Kidney (tissue), 22 donors: ENCODE measurements at places on chromosomes 3 and 15. TPM values are rescaled to one million over a fixed set of nuclear protein-coding genes. Genes with fewer than 3 reads are reported as not detected.

The GOLGA6L2 gene
- not detected for total RNA-seq

The RLBP1 gene
- not detected for total RNA-seq

The NPAP1 gene
- 0.19 TPM for total RNA-seq

- no peak overlapping the region for H3K27ac ChIP-seq
- no peaks in the 10 kb centered on the region for H3K27me3 ChIP-seq
- no peak overlapping the region for H3K4me3 ChIP-seq
- H3K4me1 ChIP-seq, result no peaks in the 10 kb centered on the region
- no peak for DNase-seq
Observed at GRCh38 chr3:141864281-141864970, 12.0 kb upstream of the ATP1B3 start.

GRCh38 chr3:98501270-98501669 lies 3.8 kb downstream of the OR5K2 start:
- no peak for DNase-seq
- H3K27ac ChIP-seq, result no peak overlapping the region
- H3K4me1 ChIP-seq, result no peaks in the 10 kb centered on the region
- H3K36me3 ChIP-seq, result no peaks in the 10 kb centered on the region
- H3K27me3 ChIP-seq, result no peaks in the 10 kb centered on the region
- H3K4me3 ChIP-seq, result no peak overlapping the region

DNA sequence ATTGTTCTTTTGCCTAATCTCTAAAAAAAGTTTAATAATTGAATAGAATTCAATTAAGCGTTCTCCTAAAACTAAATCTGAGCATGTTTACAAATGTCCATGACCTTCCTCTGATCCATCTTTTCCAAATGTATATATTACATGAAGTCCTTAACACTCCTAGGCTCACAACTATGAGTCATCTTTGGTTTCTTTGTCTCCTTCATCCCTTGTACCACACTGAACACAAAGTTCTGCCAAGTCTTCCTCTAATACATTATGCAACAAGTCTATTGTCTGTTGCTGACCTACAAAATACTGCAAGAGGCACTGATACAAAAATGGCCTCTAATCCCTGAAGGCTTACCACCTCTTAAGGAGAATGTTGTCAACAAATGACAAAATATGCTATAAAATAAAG lies 550.2 kb downstream of the PYDC2 start:
- H3K27ac ChIP-seq, result no peak overlapping the region
- H3K4me3 ChIP-seq, result no peak overlapping the region
- DNase-seq, result no peak
- H3K4me1 ChIP-seq, result no peaks in the 10 kb centered on the region
- H3K27me3 ChIP-seq, result no peaks in the 10 kb centered on the region
- no peaks in the 10 kb centered on the region for H3K36me3 ChIP-seq

- no peak for DNase-seq
- no peak overlapping the region for H3K27ac ChIP-seq
- no peak overlapping the region for H3K4me3 ChIP-seq
- no peaks in the 10 kb centered on the region for H3K36me3 ChIP-seq
- H3K4me1 ChIP-seq, result no peaks in the 10 kb centered on the region
Observed at GRCh38 chr3:139020036-139020867, 474 bp downstream of the PRR23B start.

- DNase-seq, result no peak
- H3K4me1 ChIP-seq, result no peaks in the 10 kb centered on the region
- H3K27me3 ChIP-seq, result no peaks in the 10 kb centered on the region
- H3K36me3 ChIP-seq, result no peaks in the 10 kb centered on the region
Observed at GRCh38 chr3:65674226-65674625, 364.5 kb downstream of the MAGI1 start.

DNA sequence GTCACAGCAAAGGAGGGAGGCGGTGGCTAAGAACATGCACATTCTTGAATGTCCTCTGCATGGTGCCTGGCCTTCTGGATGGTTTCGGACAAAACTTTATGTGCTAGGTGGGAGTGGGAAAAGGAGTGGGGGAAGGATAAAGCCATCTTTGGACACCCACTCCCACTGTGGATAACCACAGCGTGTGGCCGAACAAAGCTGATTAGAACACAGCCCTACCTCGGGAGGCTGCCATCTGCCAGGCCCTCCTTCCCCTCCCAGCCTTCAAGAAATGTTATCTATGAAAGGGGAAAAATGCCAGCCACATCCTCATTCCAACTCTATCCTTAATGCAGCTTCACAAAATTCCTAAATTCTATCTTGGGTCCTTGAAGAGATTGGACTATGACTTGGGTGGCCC lies 18.8 kb downstream of the AMOTL2 start:
- DNase-seq, result no peak
- H3K4me1 ChIP-seq, result peaks cover 17% of the 10 kb centered on the region
- H3K27me3 ChIP-seq, result no peaks in the 10 kb centered on the region
- peak overlapping the region; percentile 73 for H3K27ac ChIP-seq
- no peak overlapping the region for H3K4me3 ChIP-seq

DNA sequence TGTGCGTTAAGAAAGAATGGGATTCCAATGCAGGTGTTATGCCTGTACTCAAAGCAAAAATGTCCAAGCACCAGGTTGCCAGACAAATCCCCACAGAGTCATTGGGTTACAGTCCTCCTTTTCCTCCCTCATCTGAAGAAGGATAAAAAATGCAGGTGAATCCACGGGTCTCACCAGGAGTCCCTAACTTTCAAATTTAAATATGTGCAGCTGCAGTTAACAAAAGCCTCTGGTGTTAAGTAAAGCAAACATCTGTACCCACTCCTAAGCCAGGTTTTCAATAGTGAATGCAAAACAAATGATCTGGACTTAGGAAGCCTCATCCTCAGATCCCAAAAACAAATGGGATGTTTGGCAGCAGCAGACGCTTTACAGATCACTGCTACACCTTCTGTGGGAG lies 70.4 kb upstream of the SETMAR start:
- H3K36me3 ChIP-seq, result no peaks in the 10 kb centered on the region
- no peak for DNase-seq
- no peaks in the 10 kb centered on the region for H3K4me1 ChIP-seq
- H3K27me3 ChIP-seq, result no peaks in the 10 kb centered on the region
- no peak overlapping the region for H3K4me3 ChIP-seq

DNA sequence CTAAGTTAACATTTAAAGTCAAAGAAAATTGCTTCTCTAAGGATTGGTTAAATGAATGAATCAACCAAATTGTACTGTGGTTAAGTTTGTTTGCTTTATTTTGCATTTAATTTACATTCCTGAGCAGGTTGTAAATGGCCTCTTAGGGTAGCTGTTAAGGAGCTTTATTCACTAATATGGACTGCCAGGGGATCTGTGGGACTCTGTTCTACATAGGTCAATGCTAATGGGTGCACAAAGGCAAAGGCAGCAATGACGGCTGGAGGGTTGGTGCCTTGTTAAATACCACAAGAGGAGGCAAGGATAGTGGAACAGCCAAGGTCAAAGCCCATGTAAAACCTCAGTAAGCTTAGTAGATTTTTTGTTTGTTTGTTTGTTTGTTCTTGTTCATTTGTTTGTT lies 89.3 kb upstream of the P2RY1 start:
- H3K36me3 ChIP-seq, result no peaks in the 10 kb centered on the region
- H3K4me3 ChIP-seq, result no peak overlapping the region
- no peak overlapping the region for H3K27ac ChIP-seq
- no peak for DNase-seq
- H3K27me3 ChIP-seq, result no peaks in the 10 kb centered on the region

- peak; percentile 62 for DNase-seq
- no peak overlapping the region for H3K4me3 ChIP-seq
- H3K4me1 ChIP-seq, result peaks cover 5% of the 10 kb centered on the region
Observed at GRCh38 chr15:59247364-59247763, 40.7 kb downstream of the LDHAL6B start.

DNA sequence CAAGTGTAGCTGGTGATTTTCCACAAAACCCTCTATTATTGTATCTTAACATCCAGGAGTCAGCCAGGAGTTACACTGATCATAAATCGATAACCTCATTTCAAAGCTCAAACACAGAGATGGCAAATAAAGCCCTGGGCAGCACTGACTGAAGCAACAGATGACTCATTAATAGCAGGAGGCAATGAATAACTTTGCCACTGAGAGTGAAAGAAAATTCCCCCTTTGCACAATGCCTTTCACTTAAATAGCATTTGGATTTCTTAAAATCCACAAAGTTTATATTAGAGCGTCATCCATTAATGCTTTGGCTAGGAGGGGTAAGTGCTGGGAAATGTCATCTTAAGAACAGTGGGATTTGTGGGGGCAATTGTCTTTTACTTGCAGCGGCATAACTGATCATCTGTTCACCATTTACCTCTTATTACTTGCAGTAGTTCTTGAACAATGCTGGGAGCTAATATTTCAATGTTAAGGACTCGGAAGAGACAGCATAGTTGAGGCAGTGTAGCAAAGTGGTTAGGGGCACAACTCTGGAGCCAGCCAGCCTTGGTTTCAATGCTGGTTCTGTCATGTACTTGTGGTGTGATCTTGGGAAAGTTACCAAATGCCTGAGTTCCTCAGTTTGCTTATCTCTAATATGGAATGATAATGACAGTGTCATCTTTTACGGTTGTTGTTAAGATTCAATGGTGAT lies 630.4 kb upstream of the TBL1XR1 start:
- no peak overlapping the region for H3K4me3 ChIP-seq
- DNase-seq, result no peak
- peak overlapping the region; percentile 36 for H3K27ac ChIP-seq
- no peaks in the 10 kb centered on the region for H3K36me3 ChIP-seq

GRCh38 chr3:13666781-13667709 lies 118.1 kb downstream of the FBLN2 start:
- no peaks in the 10 kb centered on the region for H3K36me3 ChIP-seq
- no peak overlapping the region for H3K4me3 ChIP-seq
- DNase-seq, result no peak
- no peak overlapping the region for H3K27ac ChIP-seq

- H3K27ac ChIP-seq, result no peak overlapping the region
- no peak overlapping the region for H3K4me3 ChIP-seq
- H3K4me1 ChIP-seq, result no peaks in the 10 kb centered on the region
- no peak for DNase-seq
- no peaks in the 10 kb centered on the region for H3K36me3 ChIP-seq
- H3K27me3 ChIP-seq, result no peaks in the 10 kb centered on the region
Observed at GRCh38 chr3:158552124-158552523, 18.9 kb upstream of the MLF1 start.

- no peak for DNase-seq
- H3K27me3 ChIP-seq, result no peaks in the 10 kb centered on the region
- H3K36me3 ChIP-seq, result peaks cover 10% of the 10 kb centered on the region
- H3K27ac ChIP-seq, result no peak overlapping the region
- H3K4me3 ChIP-seq, result no peak overlapping the region
- no peaks in the 10 kb centered on the region for H3K4me1 ChIP-seq
Observed at GRCh38 chr15:89888214-89888804, 5.5 kb downstream of the AP3S2 start.
